Kidney tubule cell (primary cell): ENCODE measurements at places on chromosomes 4 and X.

DNA sequence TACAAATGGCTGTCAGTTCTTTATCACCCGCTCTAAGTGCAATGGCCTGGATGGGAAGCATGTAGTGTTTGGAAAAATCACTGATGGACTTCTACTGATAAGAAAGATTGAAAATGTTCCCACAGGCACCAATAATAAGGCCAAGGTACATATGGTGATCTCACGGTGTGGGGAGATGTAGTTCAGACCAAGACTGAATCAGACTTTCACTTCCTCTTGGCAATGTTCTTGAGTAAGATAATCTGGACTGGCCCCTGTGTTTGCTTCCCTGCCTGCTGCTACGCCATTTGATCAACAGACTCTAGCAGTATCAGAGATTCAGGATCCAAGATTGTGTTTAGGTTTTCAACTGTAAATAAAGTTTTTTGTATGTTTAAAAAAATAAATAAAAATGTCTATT is 682.2 kb upstream of the AMOT start:
- no peak for DNase-seq

- peak; percentile 49 for DNase-seq
These were observed 831.9 kb downstream of the TRIML1 start for GRCh38 chr4:188971125-188971524.

DNA sequence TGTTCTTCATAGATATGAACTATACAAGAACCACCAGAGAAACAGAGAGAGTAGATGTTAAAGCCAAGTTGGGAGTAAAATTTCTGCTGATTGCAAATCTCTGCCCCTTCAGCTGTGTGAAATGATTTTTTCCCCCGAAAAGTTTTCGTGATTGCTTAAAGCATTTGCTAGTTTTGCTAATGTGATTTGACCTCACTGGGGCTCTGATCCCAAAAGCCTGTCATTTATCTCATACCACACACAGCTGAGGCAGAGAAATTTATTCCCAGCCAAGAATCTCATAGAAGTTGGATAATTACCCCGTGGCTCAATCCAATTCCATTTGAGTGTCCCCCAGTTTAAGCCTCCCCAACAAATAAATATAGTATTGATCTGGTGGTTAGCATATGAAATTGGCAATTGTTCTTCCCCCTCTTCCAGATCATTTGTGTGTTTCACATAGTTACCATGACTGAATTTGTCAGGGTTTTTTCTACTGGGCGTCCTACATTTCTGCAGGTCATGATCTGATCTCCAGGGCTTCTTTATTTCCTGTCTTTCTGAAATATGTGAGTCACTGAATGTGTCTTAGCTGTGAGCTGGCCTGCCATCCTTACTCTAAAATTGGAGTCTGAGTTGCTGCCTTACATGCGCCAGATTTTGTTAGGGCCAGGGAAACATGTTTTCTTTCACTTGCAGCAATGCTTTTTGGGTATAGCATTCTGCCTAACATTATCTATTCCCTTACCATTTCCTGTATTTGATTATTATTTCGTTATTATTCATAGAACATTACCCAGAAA is 167.5 kb upstream of the FRMPD4 start:
- DNase-seq, result peak; percentile 56

DNA sequence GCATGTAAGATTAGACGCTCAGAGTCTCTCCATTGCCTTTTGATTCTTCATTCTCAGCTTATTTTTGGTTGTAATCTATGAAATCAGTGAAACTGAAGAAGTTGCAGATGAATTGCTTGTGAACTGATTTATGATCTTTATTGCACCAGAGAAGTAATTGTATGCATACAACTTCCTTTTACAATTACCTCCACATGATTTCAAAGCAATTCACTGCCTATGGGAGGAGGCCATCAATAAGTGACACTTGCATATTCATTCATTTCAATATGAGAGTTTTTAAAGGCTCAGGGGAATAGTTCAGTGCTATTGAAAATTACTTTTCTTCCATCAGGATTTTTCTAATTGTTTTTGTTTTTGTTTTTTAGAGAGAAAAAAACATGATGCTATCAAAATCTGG is 222.3 kb downstream of the NKX6-1 start:
- no peak for DNase-seq

DNA sequence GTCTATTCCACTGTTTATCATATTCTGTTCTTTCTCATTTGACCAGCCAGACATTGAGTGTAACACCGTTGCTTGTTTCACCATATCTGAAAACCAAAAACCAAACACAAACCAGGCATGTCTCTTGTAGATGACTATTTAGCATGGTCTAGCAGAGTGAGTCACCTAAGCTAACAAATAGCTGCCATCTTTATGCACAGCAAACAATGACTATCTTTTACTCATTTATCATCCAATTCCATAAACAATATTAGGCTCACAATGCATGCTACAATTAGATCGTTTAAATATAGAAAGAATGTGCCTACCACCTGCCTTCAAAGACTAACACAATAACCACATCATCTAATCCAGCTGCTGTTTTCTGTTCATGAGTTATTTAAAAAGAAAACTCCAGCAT is 495.4 kb downstream of the PCDH19 start:
- DNase-seq, result peak; percentile 14

DNA sequence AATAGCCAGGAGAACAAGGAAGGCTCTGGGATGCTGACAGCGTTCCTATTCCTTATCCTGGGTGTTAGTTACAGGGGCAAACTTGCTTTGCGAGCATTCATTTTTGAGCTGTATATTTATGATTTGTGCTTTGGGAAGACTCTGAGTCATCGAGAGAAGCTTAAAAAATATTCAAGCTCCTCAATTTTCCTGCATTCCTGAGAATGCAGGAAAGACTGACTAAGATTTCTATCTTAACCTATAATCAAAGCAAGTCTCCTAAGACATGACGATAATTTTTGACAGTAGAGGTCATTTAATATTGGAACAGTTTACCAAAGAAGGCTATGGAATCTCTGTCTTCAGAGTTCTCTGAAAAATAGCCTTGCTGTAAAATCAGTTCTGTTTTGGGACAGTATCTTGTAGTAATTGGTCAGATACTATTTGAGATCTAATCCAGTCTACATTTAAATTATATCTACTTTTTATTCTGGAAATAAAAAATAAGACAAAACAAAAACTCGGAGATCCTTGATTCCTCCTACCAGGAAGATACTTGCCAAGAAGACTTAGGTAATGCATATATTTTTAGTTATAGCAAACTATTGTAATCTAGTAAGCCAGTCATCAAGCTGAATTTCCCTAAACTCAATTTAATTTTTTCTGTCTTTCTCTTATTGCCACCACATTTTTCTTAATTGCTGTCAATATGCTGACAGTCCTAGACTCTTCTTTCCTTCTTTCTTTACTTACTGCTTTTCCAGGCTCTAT is 31.7 kb downstream of the BBS12 start:
- DNase-seq, result peak; percentile 46

- DNase-seq, result no peak
These were observed 108.6 kb upstream of the TRIM2 start for GRCh38 chr4:153095448-153096204.

- DNase-seq, result no peak
These were observed 59.5 kb upstream of the TMEM150C start for GRCh38 chr4:82621251-82621650.

DNA sequence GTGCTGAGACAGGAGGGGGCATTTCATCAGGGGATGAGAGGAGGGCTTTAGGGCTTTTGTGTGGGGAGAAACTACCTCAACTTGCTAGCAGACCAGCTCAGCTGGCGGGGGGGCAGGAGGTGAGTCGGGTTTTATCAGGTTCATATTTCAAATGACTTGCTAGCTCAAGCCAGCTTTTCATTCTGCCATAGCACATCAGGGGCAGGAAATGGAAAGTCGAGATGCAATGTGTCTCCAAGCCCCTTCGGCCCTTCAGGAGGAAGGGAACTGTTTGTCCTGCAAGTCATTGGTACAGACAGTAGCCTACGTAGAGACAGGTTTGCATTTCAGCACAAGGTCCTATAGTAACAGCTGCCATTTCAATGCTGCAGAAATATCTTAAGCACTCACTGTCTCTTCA is 194.1 kb downstream of the PTTG2 start:
- no peak for DNase-seq

DNA sequence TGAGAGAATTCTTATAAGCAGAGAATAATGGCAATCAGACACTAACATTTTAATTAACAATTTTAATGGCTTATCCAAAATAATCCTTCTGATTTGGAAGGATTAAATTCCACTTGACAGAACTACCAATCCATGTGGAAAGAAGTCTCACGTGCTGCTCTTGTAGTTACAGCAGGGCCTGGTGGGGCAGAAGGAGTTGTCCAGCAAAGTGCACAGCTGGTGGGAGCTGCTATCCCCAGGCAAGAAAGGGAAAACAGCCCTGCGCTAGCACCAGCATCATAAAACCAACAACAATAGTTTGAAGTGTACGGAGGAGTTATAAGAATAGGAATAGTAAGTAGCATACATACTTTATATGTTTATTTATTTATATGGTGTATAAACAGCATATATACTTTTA is 127.4 kb upstream of the TRIM2 start:
- DNase-seq, result no peak

GRCh38 chr4:145154573-145154972 is 25.8 kb downstream of the OTUD4 start:
- no peak for DNase-seq

GRCh38 chrX:119693040-119693995 is at the start of gene SEPTIN6:
Gene SEPTIN6 (minus strand): TSS chrX:119693168. CDS start chrX:119693105, 63 bp downstream.
- DNase-seq, result peak; percentile 74

DNA sequence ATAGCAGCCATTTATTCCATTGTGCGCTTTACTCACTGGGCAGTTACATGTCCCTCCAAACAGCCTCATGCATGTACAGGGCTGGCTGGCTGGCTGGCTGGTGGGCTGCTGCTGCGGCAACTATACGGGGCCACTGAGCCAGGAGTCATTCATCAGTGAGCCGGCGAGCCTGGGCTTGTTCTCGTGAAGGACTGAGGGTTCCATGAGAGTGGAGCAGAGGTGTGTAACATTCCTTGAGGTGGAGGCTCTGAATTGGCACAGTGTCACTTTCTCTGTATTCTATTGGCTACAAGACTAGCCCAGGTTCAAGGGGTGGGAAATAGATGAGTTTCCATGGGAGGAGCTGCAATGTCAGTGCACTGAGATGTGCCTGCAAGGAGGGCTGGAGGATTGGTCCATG is 89.1 kb downstream of the ARHGAP10 start:
- no peak for DNase-seq

DNA sequence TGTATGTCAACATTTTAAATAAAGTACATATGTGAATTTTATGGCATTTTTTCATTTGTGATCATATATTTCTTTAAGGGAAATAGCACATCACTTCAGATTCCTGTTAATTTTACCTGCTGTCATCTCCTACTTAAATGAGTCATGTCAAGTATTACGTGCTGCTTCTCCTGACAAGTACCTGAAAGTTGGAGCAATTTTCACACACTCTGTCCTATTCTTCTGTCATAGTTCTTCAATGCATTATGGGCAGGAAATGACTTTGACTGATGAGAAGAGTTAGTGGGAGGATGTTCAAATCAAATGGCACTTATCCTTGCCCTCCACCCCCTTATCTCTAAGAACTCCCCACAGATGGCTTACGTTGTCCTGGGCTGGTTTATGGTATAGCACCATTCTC is 64.2 kb upstream of the SYTL5 start:
- DNase-seq, result no peak

DNA sequence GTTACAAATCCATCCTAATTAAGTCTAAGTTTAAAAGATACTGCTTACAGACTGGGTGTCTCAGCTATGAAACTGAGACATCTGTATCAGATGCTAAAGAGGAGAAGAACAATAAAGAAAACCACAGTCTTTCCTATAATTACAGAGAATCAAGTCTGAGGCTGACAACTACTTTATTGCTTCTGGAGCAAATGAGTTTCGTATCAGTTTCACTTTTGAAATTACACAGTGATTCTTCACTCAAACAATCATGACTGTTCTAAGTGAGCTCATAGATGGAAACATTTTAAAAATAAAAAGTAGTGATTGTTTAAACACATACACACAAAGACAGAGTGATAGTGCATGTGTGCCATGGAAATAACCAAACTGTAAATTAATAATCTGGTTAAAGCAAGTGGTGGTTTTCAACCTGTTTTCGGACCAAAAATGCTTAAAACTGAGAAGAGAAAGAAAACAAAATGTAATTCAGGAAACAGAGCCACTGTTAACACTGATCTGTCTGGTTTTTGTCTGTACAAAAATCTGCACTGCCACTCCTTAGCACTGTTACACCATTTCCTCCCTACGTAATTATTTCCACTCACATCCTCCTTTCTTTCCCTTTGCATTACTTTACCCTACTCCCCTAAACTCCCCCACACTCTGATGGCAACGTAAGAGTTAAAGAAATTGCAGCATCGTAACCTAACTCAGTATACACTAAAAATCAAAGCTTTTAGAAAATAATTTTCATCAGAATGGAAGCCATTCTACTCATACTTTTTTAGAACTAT is 12.5 kb downstream of the RFC1 start:
- peak; percentile 64 for DNase-seq

GRCh38 chrX:95678679-95679078 is 1006.0 kb upstream of the DIAPH2 start:
- DNase-seq, result no peak

DNA sequence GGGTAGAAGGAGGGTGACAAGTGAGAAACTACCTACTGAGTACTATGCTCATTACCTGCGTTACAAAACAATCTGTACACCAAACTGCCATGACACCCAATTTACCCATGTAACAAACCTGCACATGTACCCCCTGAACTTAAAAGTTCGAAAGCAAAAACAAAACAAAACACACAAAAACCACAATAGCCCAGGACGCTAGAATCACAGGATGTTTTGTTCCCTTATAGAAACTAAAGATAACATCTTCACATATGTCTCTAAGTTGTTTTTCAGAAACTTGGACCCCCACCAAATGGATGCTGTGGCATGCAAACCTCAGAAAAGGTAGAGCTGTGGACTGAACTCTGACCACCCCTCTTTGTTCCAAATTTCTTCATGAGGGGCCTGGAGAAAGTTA is 25.2 kb upstream of the PNMA5 start:
- no peak for DNase-seq

DNA sequence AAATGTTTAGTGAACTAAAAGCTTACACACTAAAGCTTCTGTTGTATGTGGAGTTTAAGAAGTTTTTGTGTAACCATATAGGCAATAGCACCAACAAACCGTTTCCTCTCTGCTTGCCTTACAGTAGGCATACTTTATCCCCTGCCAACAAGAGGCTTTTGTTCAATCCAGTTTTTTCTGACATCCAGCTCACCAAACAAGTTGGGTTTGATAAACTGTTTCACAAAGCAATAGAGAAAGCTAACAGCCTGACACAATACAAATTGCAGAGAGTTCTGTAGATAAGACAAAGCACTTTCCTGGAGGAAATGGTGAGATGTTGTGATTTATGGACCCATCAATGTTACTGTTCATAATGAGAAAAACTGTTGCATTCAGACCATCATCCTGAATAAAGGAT is 53.8 kb downstream of the PACRGL start:
- no peak for DNase-seq
